ENCODE measurements at places on chromosomes 12 and 14. TPM values are rescaled to one million over a fixed set of nuclear protein-coding genes. Genes with fewer than 3 reads are reported as not detected.

The SELPLG gene
- total RNA-seq: 7.4 TPM

The GRIP1 gene
- total RNA-seq: 1.7 TPM

The OR6C2 gene
- not detected for total RNA-seq

The FITM1 gene
- total RNA-seq: 2.6 TPM

The LMO3 gene
- 6.6 TPM for total RNA-seq

DNA sequence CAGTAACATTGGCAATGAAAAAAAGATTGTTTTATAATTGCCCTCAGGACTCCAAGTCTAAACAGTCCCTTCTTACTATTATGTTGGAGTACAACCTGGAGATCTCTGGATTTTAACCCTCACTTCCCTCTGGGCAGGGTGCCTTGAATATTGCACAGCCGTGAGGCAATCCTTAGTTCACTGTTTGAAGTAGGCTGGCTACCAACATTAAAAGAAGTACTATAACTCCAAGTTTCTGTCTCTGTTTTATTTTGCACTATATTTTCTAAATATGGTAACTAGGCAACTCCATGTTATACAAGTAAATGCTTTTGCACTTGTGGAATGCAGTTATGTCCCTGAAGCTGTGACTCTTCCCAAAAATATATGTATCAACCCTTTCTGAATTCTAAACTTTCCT is 490.7 kb downstream of the EGLN3 start:
- DNase-seq: no peak

- no peak for DNase-seq
Measured at GRCh38 chr14:87628780-87629179, 364.2 kb downstream of the GALC start.

- DNase-seq: no peak
Measured at GRCh38 chr12:118219772-118220171, 83.8 kb downstream of the PEBP1 start.

DNA sequence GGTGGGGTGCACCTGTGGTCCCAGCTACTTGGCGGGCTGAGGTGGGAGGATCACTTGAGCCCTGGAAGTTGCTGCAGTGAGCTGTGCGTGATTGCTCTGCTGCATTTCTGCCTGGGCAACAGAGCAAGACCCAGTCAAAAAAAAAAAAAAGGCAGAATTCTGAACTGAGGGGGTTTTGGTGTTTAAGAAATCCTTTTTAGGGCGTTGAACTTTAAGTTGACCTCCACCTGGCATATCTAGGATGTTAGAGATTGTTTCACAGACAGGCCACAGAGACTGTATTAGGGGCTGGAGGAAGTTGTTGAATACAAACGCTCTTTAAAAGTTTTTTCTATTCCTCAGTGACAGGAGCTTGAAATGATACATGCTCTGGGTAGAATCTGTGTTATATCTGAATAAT is 60.5 kb downstream of the FBXW8 start:
- no peak for DNase-seq

- no peak for DNase-seq
Measured at GRCh38 chr14:65070471-65070976, 31.8 kb downstream of the MAX start.

DNA sequence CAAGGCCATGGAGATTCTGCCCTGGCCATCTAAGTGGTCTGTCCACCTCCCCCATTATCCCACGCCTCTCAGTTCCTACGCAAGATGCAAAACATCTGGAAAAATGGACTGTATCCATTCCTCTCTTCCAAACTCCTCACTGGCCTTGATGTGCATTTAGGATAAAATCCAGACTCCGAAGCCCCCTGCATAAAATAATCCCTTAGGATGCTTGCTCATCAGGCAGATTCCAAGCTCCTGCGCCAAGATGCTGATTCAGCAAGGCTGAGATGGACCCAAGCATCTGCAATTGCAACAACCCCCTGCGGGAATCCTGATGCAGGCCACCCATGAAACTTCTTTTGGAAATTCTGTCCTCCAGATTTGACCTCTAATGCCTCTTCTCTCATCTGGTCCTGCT is 81.6 kb downstream of the SPRING1 start:
- no peak for DNase-seq

DNA sequence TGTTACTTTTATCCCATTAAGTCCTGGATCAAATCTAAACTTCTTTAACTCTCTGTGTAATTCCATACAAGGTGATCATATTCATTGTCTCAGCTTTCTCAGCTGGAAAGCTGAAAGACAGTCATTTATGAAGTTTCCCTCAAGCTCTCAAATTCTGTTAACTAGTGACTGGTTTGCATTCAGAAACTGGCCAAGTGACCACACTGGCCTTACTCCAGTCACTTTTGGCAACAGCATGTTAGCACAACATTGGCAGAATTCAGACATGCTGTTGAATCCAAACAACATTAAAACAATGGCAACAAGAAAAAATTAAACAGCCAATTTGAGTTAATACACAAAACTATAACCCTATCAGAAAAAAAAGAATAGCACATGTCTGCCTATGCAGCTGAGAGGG is 343.3 kb downstream of the MDGA2 start:
- no peak for DNase-seq

GRCh38 chr14:50475460-50475859 is 56.9 kb downstream of the MAP4K5 start:
- no peak for DNase-seq

GRCh38 chr12:41277100-41277945 is 89.2 kb downstream of the PDZRN4 start:
- no peak for DNase-seq

DNA sequence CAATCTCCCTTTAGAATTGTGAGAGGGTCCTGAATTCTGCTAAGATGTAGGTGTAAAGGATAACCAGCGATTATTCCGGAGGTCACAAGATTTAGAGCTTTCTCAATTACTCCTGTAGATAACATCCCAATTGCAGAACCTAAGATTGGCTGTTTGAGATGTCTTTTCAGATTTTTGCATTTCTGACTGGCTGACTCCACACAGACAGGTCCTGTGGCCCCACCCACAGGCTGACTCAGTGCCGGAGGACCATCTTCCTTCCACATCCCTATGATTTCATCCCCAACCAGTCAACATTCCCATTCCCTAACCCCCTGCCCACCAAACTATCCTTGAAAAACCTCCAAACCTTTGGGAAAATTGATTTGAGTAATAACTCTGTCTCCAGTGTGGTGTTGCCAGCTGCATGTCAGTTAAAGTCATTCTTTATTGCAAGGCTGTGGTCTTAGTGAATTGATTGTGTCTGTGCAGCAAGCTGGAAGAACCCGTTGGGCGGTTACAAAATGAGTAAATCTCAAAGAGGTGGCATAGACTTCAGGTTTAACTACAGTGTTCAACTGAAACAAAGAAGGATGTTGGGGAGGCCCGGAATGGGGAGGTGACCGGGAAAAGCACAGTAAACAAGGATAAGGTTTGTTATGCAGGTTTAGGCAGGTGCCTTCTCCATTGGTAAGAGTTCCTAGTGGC is 10.6 kb downstream of the FNTB start:
- DNase-seq: no peak

DNA sequence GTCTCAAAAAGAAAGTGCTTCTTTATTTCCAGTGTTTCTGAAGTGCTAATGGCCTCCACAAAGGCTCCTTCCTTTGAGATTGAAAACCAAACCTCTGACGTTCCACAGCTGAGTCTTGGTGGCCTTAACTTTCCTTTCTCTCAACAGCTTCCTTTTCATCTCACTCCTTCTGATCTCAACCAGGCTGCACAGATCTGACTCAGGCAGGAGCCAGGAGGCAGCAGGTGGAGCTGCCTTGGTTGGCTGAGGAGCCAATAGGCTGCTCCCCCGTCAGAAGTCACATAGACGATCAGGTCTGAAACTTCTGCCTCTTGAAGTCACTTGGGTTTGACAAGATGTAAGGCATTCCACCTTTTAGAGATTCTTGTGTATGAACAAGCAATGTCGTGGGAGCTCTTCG is 9.1 kb upstream of the KCNA5 start:
- no peak for DNase-seq

DNA sequence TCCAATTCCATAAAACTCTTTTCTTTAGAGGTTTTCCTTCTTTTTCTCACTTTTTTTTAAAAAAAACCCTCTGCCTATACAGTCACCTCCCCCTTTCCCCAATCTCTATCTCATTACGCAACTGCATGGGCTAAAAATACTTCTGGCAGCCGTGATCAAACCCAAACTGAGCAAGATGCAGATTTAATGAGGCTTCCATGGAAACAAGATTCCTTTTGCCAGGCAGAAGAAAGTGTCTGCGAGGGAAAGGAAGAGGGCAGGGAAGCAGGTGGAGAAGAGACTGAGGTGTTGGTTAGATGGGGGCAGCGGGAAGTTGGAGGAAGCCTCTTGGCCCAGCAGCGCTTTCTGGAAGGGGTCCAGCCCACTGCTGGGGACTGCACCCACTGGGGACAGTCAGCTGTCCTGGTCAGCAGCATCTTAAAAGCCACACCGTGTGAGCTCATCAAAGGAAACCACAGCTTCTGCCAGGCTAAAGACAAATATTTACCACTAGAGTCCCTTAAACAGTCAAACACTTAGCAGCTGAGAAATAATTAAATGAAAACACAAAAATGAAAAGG is 90.4 kb downstream of the SLC8A3 start:
- no peak for DNase-seq

DNA sequence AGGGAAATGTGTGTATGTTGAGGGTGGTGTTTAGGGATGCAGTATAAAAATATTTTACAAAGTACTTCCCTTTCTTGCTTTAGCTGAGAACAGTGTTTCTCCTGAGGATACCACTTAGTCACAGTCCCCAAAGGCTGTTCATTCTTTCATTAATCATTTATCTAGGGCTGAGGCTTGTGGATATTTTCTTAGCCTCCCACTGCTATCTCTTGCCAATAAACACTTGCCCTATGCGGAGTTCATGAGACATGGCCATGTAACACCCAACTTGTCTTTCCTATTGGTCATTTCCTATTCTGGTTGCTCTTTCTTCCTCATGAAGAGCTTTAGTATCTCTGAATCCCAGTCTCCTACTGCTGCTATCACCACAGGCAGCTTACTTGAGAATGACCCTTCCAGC is 75.1 kb downstream of the ETNK1 start:
- no peak for DNase-seq

- DNase-seq: no peak
Measured at GRCh38 chr12:25699454-25699853, 146.4 kb upstream of the LMNTD1 start.

DNA sequence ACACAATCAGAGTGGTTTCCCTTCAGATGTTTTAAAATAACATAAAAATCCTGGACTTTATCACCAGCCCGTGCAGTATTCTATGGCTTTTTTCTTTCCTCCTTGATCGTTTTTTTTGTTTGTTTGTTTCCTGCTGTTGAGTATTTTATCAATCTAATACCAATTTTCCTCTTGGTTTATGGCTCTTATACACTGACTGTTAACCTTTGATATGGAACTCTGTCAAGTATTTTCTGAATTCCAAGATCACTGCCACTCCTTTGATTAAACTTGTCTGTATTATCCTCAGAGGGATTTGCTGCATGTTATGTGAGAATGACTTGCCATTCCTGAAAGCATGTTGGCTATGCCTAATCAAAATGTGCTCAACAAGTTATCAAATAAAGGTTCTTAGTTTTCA is 88.4 kb downstream of the PELI2 start:
- no peak for DNase-seq

DNA sequence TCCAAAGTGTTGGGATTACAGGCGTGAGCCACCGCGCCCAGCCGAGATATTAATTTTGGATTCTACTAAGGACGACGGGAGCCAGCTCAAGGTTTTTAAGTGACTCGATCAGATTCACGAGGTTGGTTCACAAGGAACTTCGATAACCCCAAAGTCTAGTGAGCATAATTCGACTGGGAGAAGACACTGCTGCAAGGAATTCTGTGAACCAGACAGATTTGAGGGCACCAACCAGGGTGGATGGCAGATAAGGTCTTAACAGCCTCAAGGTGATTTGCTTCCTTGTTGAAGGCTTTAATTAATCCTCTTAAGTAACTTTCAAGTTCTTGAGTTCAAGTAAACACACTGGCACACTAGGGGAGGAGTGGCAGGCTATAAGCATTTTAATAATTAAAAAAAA is 1.1 kb upstream of the KLHDC2 start:
- no peak for DNase-seq

- no peak for DNase-seq
Measured at GRCh38 chr12:7090222-7090998, 1.8 kb downstream of the C1R start.

Measured in Peyer's patch (tissue), 4 donors.